ENCODE measurements at places on chromosomes 12 and 14.
A peak's percentile ranks its signal among the peaks of the same experiment; 100 is the strongest.

GRCh38 chr14:89053303-89053702 is 228.9 kb downstream of the TTC8 start:
- DNase-seq = no peak

DNA sequence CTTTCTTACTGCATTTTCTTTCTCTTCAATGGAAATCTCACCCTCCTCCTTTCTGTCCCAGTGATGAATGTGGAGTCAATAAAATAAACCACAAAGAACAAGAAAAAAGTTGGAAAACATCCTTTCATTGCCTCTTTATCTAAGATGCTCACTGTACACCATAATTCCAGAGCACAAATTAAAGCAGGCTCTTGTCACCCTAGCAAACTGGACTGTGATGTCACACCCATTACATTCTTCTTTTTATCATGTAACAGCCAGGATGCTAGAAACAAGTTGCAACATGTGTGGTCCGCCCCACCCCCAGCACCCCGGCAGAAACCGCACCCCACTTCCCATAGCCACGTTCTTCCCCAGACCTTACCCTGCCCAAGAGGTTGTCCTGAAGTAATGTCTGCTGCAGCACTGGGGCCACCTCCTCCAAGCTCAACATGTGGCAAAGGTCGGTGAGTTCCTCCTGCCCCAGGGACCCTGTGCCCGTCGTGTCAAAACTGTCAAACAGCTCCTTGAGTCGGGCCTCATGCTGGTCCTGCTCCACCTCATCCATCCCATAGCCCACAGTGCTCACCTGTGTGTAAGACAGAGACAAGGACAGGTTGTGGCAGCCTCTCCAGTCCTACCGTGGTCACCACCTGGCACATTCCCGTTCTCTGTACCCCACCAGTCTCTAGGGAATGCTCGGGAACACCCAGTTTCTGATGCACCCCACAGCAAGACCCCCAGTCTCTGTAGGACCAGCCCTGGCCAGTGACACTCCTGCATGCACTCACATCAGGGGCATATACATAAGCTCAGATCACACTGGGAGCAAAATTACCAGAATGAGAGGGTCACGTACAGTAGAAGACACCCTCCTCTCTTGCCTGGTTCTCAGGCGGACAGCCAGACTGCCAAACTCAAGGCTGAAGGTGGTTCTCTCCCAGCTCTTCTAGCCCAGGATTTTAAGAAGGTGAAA is 9.2 kb downstream of the NIN start:
- DNase-seq = peak; percentile 82

- DNase-seq = no peak
These were observed 161.8 kb downstream of the PAH start for GRCh38 chr12:102755266-102755665.

GRCh38 chr14:58428118-58428683 is 682 bp downstream of the KIAA0586 start:
- peak; percentile 37 for DNase-seq

DNA sequence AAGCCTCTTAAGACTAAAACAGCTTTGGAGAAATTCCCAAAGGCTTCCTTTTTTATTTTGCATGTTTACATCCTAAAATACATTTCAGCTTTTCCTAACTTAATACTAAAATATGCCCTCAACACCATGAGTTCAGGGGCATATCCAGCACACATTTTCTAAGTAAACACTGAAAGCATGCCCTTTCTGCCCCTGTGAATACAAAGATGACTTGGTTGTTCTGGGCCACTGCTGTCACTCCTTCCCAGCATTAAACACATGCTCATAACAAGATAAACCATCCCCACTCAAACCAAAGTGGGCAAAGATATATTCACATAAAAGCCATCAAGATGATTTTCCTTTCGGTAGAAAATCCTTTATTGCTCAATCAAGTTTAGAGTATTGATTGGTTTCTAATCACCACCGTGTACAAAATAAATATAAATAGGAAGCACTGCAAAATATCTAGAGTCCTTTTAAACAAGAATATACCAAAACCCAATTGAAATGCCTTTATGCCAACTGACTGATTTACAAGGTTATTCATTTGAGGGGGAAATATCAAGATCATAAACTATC is 1.9 kb downstream of the CCNB1IP1 start:
- DNase-seq = no peak

- DNase-seq = no peak
These were observed 694 bp downstream of the AKAP5 start for GRCh38 chr14:64465831-64466554.

GRCh38 chr14:78595797-78596196 is 425.6 kb downstream of the NRXN3 start:
- DNase-seq = no peak
